ENCODE measurements at places on chromosomes 3 and 15. TPM values are rescaled to one million over a fixed set of nuclear protein-coding genes. Genes with fewer than 3 reads are reported as not detected.

Gene CCR9
- total RNA-seq: not detected

Gene ATP2B2
- not detected for total RNA-seq

Gene LRRC49
- total RNA-seq: 10.0 TPM

Gene UACA
- 144 TPM for total RNA-seq

Gene BNC1
- total RNA-seq: 11.7 TPM

Gene ACP3
- not detected for total RNA-seq

Gene RBSN
- total RNA-seq: 20.1 TPM

Gene GOLGA6L7
- not detected for total RNA-seq

Gene MCTP2
- total RNA-seq: not detected

Gene PARP15
- total RNA-seq: 0.32 TPM

Gene CHRNA3
- total RNA-seq: not detected

Gene LRTM1
- total RNA-seq: not detected

Gene OSTN
- total RNA-seq: under 0.01 TPM

Gene CMC1
- total RNA-seq: 4.6 TPM

Gene A4GNT
- total RNA-seq: not detected

Gene MPI
- 63.3 TPM for total RNA-seq

Gene WDR6
- 47.4 TPM for total RNA-seq

Gene GOLGA6L22
- not detected for total RNA-seq

Gene EPHB1
- total RNA-seq: 0.15 TPM

Gene SLC9C1
- total RNA-seq: not detected

Gene GUCA1C
- total RNA-seq: not detected

Gene EXD1
- not detected for total RNA-seq

Gene IQCF5
- total RNA-seq: not detected

Gene USP13
- 7.8 TPM for total RNA-seq

Gene CACNA2D3
- total RNA-seq: not detected

Gene GNB4
- total RNA-seq: 95.4 TPM

Gene DCLK3
- not detected for total RNA-seq

Gene PLCD1
- 11.6 TPM for total RNA-seq

Gene PPM1M
- total RNA-seq: 12.3 TPM

Gene CPLX3
- total RNA-seq: not detected

Gene MESP2
- total RNA-seq: 0.15 TPM

Gene GPR160
- 1.2 TPM for total RNA-seq

Gene HTR3E
- not detected for total RNA-seq

Gene CNOT10
- 25.8 TPM for total RNA-seq

Gene TRIM71
- not detected for total RNA-seq

Gene NR2E3
- total RNA-seq: 0.15 TPM

Gene UROC1
- not detected for total RNA-seq

Gene RASL12
- not detected for total RNA-seq

Data from epithelial cell of umbilical artery (primary cell).